ENCODE measurements at places on chromosomes 16 and 17. TPM values are rescaled to one million over a fixed set of nuclear protein-coding genes. Genes with fewer than 3 reads are reported as not detected.

CREBBP gene
- total RNA-seq: 49.6 TPM

SMIM36 gene
- not detected for total RNA-seq

GLYR1 gene
- 25.1 TPM for total RNA-seq

IL17C gene
- not detected for total RNA-seq

IL21R gene
- 0.52 TPM for total RNA-seq

OXLD1 gene
- 10.4 TPM for total RNA-seq

KRT31 gene
- total RNA-seq: 3.1 TPM

BCO1 gene
- total RNA-seq: not detected

KCNJ2 gene
- 34.4 TPM for total RNA-seq

CLEC19A gene
- not detected for total RNA-seq

KCNH6 gene
- not detected for total RNA-seq
